Upper lobe of left lung (tissue), 6 donors: ENCODE measurements at places on chromosomes 11 and 22. TPM values are rescaled to one million over a fixed set of nuclear protein-coding genes. Genes with fewer than 3 reads are reported as not detected.
A peak's percentile ranks its signal among the peaks of the same experiment; 100 is the strongest.

DNA sequence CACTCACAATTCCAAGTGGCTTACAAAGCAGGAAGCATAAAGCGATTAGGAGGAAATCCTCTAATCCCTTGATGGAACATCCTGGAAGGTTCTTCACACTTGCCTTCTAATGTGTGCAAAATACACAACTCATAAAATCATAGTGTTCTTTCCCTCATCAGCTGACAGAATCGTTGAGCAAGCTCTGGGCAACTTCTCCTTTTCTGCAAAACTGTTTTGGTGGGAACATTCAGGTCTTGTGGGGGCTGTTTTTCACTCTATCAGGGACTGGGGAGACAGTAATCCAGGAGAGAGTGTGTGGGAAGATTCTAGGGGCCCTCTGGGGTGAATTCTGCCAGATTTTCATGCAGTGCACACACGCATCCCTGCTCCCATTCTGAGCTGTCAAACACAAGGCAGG is 53.2 kb downstream of the IRAG1 start:
- no peak for DNase-seq

- DNase-seq, result peak; percentile 53
Measured at GRCh38 chr11:83157594-83158356, 844 bp downstream of the PCF11 start.

- no peak for DNase-seq
Measured at GRCh38 chr11:117618982-117619355, 178.0 kb downstream of the DSCAML1 start.

DNA sequence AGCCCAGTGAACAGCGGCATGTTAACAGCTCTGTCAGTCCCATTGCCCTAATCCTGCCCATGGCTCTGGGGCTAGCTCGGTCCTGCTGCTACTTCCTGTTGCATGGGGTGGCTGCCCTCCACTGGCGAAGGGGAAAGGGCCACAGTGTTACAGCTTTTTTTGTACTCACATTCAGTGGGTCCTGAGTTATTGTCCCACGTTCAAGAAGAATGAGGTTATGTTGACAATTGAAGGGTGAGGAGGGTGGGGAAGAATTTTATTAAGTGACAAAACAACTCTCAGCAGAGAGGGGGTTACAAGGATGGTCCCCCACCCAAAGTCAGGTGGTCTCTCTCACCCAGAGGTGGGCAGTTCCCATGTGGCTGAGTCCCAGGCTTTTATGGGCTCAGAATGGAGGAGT is 17.7 kb upstream of the MS4A7 start:
- no peak for DNase-seq

GRCh38 chr22:36589856-36590255 is 60.9 kb upstream of the EIF3D start:
- no peak for DNase-seq

DNA sequence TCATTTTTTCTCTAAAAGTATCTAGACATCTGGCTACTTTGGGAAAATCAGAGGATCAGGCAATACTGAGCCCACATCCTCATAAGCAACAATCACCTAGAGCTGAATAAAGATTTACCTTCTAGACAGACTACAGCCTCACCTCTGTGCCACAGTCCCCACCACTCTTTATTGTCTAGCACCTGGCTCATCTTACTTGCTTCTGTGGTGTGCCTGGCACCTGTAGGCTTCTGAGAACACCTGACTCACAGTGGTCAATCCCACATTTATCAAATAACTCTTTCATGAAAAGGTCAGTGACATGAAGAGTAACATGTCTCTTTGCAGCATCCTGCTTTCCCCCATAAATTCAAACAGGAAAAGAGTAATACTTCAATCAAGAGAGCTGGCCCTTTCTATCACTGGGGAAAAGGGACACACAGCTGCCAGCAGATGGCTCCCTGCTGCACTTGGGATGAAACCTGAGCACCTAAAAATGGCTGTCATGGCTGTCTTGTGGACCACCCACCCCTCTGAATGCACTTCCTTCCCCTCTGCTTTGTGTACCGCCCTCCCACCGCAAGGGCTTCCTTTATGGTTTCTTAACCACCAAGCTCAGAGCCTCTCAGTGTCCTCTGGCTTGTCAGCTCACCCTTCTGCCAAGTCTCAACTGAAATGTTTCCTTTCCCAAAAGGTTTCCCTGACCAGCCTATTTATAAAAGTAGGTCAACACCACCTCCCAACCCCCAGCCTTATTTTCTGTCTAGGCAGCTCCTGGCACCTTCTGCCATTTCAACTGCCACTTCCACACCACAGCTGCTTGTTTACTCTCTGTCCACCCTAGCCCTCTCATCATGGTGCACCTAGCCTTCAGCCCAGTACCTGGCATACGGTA is 9.3 kb downstream of the TFIP11 start:
- DNase-seq, result no peak

- no peak for DNase-seq
Measured at GRCh38 chr22:29692327-29692640, 27.5 kb upstream of the CABP7 start.

DNA sequence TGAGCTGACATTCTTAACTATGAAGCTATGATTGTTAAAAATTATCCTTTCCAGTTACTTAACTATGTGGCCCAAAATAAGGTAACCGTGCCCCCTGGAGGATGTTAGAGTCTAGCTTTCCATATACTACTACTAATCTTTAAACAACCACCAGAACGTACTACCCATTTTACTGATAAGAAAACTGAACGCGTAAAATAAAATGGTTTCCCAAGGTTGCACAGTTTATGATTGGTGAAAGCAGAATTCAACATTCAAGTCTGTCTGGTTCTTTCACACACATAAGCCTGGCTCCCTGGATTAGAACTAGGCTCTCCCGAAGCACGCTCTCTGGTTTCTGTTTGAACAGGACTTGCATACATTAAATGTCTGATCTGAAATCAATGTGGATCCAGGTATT is 437.8 kb upstream of the CCDC90B start:
- DNase-seq, result no peak

DNA sequence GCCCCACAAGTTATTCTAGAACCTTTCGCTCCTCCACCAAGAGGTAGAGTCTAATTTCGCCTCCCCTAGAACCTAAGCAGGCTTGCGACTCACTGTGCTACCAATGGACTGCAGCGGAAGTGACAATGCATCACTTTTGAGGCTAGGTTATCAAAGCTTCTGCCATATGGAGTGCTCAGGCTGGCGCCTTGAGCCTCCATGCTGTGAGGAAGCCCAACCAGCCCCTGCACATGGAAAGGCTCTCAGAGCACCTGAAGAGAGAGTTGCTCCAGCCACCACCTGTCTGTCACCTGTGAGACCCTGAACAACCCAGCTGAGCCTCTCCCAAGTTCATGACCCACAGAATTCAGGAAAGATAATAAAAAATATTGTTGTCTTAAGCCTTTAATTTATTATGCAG is 29.3 kb upstream of the CBX7 start:
- no peak for DNase-seq

DNA sequence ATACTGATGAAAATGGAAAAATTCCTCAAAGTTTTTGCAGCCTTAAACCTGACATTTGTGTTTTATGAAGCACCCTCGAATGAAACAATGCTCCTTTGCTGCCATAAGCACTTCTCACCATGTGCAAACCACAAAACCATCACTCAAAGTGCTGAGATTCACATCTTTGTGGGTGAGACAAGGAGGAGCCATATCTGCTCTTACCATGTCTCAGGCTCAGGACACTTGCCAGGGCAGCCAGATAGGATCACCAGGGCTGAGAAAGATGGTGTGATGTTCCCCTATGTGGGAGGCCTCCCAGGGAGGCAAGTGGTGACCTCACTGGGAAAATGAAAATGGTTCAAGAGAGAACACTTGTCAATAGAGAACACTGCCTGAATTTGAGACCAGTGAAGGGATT is 120.4 kb downstream of the CCDC34 start:
- DNase-seq, result no peak

- no peak for DNase-seq
Measured at GRCh38 chr11:18709414-18709813, 10.8 kb downstream of the TMEM86A start.

DNA sequence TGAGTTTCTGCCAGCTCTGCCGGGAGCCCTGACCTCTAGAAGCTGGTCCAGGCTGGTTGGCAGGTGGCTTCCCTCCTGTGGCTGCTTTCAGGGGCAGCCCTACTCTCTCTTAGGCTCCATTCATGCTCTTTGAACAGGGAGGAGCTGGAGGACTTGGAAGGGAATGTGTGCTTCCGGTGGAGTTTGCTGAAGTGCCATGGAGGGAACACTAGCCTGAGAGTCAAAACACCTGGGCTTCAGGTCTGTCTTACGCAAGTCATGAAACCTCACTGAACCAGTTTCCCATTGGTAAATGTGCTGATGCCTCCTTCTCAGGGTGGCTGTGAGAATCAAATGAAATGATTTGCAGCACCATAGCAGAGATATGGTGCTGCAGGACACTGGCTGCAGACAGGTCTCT is 224.5 kb downstream of the KIRREL3 start:
- DNase-seq, result peak; percentile 6

DNA sequence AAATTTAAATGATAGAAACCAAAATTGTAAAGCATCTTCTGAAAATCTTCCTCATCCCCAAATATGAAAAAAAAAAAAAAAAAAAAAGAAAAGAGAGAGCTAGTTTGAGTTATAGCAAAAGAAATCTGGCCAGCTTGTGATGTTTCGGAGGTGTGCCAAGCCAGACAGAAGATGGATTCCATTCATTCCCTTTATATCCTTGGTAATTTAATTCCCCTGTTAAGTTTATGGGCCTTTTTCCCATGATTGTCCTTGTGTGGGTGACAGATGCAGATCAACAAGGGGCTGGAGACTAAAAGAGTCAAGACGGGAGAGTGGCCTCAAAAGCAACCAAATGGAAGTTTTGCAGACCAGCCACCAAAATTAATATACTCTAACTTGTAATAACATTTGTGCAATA is 47.6 kb upstream of the PARVA start:
- DNase-seq, result no peak

GRCh38 chr11:120208777-120209176 is 2.1 kb upstream of the OAF start:
- peak; percentile 55 for DNase-seq

DNA sequence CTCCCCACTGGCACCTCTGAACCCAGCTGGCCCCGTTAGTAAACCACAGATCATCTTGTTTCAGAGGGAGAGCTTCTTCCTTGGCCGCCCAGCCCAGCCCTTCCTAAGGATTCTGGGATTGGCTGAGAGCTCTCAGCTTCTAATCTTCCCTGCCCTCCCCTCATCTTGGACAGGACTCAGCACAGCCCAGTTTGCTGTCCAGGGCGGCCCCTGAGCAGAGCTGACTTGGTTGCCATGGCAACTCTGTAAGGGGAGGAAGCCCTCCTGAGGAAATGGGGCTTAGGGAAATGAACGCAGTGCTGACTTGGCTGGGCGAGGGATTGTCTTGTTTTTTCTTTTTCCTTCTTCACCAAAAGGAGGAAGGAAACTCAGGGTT is 4.6 kb downstream of the APOL4 start:
- no peak for DNase-seq

DNA sequence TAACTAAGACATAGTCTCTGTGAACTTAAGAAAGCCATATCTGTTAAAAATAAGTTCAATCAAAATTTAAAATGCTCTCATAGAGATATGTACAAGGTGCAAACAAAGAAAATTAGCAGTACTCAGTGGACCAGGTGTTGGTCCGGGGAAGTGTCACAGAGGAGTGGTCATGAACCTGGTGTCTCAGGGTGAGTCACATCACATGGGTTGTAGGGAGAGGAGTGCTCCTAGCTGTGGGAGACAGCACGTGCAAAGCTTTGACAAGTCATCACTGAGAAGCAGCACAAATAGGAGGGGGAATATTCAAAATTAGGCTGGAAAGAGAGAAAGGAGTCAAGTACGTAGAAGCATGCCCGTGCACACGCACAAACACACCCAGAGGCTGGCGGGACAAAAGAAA is 438.1 kb downstream of the NTM start:
- no peak for DNase-seq

DNA sequence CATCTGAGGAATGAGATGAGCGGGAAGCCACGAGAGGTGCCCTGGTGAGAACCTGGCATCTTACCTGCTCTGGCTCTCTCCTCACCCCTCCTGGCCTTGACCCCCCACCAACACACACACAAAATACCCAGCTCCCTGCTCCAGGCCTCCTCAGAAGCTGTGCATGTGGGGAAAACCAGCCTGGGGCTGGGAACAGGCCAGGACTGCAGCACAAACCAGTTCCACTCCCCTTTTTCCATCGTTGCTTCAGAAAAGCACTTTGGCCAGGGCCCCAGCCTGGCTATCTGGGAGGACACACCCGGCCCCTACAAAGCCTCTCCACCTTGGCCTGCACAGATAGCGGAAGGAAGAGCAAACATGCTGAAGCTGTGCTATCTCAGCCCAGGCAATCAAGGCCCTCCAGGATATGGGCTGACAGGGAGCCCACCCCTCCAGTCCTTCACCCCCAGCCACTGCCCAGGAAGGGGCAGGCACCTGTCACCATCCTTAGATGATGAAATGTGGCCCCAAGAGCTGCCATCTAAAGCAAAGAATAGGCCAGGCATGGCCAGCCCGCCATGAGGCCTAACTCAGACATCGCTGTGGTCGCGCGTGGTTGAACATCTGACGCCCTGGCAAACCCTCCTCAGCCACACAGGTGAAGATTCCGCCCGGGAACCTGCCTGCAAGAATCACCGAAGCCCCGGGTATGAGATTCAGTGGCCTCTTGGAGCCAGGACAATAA is 35.4 kb downstream of the PISD start:
- no peak for DNase-seq

Gene INS
- not detected for total RNA-seq

Gene TMEM121B
- total RNA-seq, result not detected

Gene DPP3
- total RNA-seq, result 54.5 TPM

Gene MS4A15
- total RNA-seq, result 110 TPM

Gene OR6A2
- 0.15 TPM for total RNA-seq
